ENCODE measurements at places on chromosomes 6 and 20.

GRCh38 chr6:51574040-51574439 lies 513.4 kb downstream of the PKHD1 start:
- DNase-seq: no peak

GRCh38 chr6:157314705-157315321 lies 8.5 kb downstream of the TMEM242 start:
- DNase-seq: no peak

DNA sequence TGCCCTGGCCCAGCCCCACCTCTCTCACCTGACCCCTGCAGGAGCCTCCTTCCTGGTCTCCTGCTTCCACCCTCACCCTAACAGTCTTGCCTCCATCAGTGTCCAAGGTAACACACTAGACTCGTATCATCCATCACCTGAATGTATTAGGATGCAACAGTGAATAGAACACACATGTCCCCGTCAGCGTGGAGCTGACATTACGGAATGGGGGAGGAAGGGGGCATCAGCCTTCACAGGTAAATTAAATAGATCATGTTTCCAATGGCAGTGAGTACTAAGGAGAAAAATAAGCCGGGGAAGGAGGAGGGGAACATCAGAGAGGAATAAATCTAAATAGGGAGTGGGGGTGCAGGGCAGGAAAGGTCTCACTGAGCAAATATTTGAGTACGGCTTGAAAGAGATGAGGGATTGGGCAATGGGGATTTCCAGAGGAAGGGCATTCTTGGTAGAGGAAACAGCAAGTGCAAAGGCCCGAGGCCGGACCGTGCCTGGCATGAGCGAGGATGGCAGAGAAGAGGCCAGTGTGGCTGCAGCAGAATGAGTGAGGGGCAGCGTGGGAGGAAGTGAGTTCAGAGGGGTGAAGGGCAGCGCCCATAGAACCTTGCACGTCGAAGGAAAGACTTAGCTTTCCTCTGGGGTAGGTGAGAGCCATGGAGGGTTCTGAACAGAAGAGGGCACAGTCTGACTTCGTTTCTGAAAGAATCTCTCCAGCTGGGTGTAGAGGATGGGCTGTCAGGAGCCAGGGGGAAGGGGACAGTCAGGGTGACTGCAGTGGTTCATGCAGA lies 110.1 kb upstream of the PTPN1 start:
- DNase-seq: no peak

DNA sequence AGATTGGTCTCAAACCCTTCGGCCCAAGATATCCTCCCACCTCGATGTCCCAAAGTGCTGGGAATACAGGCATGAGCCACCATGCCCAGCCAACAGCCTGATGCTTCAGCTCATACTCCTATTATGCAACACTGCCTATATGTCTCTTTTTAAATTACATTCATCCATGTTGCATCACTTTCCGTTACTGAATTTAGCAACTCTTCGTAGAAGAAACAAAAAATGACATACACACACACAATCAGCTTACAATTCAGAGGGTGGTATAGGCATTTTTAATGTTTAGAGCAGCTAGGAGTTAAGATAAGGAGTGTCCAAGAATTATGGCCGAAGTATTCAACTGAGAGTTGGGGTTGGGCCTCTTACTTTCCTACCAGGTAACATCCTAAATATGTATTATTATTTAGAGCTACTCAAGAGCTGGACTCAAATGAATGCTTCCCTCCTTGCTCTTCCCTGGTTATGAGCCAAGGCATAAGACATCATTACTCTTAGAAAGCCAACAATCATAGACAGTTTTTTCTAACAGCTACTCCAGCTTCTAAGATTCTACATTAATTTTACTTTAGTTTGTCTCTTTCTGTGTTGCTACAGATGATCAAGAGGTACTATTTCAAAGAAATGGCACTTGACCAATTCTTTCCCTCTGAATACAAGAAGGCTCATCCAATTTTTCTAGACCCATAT lies 62.0 kb upstream of the BMP5 start:
- DNase-seq: no peak

DNA sequence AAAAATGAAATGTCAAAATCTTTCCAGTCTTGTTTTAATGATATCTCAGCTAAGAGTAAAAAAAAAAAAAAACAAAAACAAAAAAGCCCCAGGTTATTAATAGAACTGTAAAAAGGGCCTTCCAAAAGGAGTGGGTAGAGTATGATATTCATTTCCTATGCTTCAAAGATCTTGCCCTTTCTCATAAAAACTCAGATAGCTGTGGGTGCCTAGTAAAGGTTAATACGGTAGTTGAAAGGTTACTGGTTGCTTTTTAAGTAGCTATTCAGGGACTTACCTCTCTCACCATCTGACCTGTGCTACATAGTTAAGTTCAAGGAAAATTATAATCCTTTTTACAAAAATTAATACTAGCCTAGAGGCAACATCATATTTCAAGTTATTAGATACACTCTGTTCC lies 14.9 kb downstream of the TRMT6 start:
- DNase-seq: no peak

DNA sequence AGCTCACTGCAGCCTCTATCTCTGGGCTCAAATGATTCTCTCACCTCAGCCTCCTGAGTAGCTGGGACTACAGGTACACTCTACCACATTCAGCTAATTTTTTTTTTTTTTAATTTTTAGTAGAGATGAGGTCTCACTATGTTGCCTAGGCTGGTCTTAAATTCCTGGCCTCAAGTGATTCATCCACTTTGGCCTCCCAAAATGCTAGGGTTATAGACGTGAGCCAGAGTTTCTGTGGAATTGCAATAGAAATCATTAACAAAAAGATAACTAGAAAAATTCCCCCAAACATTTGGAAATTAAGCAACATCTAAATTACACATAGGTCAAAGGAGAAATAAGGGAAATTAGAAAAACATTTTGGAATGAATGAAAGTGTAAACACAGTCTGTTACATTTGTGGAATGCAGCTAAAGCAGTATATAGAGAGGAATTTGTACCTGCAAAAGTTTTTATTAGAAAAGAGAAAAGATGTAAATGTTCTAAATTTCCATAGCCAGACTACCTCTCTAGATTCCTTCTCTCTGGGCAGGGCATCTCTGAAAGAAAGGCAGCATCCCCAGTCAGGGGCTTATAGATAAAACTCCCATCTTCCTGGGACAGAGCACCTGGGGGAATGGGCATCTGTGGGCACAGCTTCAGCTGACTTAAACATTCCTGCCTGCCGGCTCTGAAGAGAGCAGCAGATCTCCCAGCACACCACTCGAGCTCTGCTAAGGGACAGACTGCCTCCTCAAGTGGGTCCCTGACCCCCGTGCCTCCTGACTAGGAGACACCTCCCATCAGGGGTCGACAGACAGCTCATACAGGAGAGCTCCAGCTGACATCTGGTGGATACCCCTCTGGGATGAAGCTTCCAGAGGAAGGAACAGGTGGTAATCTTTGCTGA lies 51.3 kb downstream of the ATRN start:
- DNase-seq: no peak

- DNase-seq: no peak
Measured at GRCh38 chr20:59938221-59938620, 1.9 kb downstream of the PPP1R3D start.

DNA sequence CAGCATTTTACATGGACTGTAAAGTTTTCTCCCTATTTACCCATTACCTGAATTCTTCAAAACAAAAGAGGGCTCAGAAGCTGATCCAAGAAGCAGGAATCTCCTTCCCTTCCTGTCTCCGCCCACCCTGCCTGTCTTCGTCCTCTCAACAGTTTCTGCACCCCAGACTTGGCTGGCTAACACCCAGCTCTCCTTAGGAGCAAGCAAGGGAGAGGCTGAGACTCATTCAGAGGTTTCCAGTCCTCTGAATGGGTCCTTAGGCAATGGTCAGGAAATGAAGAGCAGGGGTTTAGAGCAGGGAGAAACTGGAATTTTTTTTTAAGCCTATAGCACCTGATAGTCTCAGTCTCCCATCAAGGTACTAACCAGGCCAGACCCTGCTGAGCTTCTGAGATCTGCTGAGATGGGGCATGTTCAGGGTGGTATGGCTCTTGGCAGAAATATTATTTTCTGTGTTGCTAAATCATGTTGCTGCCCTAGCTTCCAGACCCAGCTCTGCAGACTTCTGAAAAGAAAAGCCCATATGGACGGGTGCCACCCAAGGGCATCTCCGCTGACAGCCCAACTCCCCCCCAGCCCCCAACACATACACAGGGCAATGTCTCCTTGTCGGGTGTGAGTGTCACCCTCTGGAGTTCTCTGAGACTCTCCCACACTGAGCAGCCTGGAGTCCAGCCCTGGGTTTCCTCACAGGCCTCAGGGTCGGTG lies 74.6 kb upstream of the CD93 start:
- DNase-seq: no peak

DNA sequence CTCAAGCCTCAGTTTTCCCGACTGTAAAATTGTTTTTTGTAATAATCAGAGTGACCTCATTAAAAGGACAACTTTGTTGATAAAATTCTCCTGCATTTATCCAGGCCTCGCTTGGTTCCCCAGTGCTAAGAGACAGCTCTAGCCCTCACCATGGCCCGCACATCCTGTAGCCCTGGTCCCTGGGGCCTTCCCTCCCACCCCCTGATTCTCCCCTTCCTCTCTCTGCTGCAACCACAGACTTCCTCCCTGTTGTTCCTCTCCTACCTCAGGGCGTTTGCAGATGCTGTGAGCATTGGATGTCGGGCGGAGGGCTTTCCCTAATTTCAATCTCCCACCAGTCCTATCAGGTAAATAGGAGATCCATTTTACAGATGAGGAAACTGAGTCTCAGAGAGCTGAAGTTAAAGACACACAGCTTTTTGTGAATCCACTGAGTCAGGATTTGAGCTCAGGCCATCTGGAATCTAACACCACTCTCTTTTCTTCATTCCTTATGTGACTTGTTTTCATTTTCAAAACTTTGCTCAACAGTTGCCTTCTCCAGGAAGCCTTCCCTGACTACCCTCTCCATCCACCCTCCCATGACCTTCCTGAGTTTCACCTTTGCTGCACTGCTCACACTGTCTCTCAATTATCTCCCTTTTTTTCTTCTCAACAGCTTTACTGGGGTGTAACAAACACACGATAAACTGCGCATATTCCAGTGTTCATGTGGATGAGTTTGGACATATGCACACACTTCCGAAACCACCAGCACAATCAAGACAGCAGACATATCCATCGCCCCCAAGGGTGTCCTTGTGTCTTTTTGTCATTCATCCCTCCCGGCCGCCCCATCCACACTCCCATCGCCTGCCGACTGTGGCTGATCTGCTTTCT lies 107.1 kb downstream of the CEBPB start:
- DNase-seq: no peak

DNA sequence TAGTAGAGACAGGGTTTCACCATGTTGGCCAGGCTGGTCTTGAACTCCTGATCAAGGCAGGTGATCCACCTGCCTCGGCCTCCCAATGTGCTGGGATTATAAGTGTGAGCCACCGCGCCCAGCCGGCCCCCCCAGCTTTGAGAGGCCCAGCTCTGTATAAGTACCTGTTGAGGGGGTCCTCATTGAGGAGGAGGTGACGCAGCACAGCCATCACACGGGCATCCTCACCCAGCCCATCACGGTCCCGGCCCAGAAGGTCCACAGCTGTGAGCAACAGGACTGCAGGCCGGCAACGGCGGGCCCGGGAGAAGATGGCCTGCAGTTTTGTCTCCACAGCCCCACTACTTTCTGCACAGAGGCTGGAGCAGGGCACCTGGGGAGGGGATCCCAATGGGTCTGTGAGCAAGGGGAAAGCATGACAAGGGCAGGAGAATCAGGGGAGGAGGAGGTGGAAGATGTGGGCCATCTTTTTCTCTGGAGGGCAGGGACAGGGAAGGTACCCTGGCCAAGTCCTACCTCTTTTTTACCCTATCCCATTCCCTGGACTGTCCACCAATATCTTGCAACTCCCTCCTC lies 7.7 kb downstream of the GNMT start:
- DNase-seq: no peak

GRCh38 chr6:44011350-44011920 lies 115.8 kb downstream of the MRPL14 start:
- no peak for DNase-seq

DNA sequence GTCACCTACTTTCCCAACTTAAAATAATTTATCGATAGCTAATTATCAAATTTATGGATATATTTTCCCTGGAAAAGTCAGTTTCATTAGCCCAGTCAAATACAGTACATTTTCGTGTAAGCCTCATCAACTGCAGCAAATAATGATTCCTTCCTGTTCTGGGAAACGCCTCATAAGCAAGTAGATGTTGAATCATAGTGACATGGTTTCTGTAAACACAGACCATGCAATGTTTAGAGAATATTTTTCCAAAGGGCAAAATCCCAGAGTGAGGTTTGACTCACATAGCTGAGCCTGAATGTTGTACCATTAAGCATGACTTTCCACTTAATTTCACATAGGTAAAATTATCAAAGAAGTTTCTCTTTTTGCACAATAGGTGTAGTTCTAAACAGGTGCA lies 16.7 kb upstream of the VNN1 start:
- no peak for DNase-seq

DNA sequence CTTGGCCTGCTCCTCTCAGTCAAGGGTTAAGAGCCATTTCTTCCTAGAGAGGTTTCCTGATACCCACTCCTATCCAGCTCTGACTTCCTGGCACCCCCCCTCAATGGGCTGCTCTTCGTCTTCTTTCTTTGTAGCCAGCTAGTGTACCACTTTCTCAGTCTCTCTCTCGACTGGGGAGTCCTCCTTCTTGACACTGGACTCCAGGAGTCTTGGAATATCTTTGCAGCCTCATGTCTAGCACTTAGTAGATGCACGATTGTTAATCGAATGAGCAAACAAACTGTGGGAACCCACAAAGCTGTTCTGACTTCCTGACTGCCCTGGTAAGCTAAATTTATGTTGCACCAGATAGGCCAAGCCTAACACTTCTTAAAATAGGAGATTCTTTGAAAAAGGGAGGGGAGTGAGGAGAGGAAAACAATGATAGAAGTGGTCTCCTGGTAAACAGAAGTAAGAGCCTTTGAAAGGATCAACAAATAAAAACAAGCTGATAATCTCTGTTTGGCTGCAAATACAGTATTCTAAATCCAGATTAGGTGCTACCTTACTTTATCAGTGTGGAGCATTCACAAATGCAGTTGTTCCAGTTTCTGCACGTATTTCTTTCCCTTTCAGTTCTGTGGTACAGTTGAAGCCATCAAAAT lies 160.1 kb upstream of the CITED2 start:
- DNase-seq: peak; percentile 1

- DNase-seq: no peak
Measured at GRCh38 chr20:40863355-40863919, 165.2 kb upstream of the TOP1 start.

- no peak for DNase-seq
Measured at GRCh38 chr6:87164506-87164905, 9.1 kb downstream of the ZNF292 start.

GRCh38 chr6:82555801-82556200 lies 192.2 kb downstream of the TPBG start:
- no peak for DNase-seq

DNA sequence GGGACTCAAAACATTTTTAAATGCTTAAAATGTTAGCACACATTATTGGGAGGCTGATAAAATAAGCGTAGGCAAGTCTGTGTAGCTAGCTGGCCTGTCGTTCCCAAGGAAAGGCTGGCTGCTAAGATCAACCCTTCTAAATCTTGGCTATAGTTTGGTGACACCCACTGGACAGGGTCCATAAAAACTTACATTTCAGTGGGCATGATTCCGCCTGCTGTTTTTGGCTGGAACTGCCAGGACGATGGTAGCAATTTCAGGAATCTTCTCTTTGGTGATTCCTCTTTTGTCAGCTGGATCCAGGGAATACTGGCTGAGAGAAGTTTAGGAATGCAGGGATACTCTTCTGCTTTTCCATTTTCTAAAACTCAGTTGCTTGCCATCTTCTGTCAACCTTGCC lies 162.2 kb downstream of the NKAIN2 start:
- no peak for DNase-seq

Measured in stimulated activated CD8-positive, alpha-beta memory T cell treated with anti-CD3 and anti-CD28 coated beads, Interleukin-7, amount 100 ng/mL, for 1 hour (primary cell).